Hindlimb muscle (tissue), 1 donor: ENCODE measurements at places on chromosomes 4 and X. TPM values are rescaled to one million over a fixed set of nuclear protein-coding genes. Genes with fewer than 3 reads are reported as not detected.
A peak's percentile ranks its signal among the peaks of the same experiment; 100 is the strongest.

DNA sequence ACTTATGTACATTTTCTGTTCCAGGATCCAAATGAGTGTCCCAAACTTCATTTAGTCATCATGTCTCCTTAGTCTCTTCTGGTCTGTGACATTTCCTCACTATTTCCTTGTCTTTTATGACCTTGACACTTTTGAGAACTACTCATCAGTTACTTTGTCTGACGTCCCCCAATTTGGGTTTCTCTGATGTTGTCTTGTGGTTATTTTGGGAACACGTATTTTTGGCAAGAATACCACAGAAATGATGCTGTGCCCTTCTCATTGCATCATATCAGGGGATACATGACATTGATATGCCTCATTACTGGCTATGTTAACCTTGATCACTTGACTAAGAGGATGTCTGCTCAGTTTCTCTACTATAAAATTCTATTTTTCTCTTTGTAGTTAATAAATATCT is 308.8 kb downstream of the ZNF674 start:
- no peak for DNase-seq

DNA sequence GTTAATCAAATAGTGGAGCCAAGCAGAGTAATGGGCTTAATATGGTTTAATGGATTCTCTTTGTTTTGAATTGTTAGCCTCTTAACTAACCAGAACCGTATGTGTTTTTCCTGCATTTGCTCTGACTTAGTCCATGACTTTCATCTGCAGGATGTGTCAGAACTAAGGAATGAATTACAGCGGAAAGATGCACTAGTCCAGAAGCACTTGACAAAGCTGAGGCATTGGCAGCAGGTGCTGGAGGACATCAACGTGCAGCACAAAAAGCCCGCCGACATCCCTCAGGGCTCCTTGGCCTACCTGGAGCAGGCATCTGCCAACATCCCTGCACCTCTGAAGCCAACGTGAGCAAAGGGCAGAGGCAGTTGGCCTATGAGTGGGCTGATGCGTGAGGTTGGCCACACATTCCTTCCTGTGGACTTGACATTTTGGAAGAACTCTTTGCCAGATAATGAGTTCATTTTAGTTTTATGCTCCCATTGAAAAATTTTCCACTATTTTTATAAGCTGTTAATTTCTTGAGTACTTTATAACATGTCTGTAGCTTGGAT is 9.1 kb downstream of the MED28 start:
- no peak for DNase-seq

The UCP1 gene
- not detected for polyA plus RNA-seq

The SLC34A2 gene
- polyA plus RNA-seq, result 0.37 TPM

The PFKFB1 gene
- polyA plus RNA-seq, result 1.1 TPM

The HEPH gene
- polyA plus RNA-seq, result 6.4 TPM

The TMPRSS11D gene
- 0.08 TPM for polyA plus RNA-seq

The PAGE2 gene
- not detected for polyA plus RNA-seq

- no peak for DNase-seq
Measured at GRCh38 chr4:1907848-1908525, 36.8 kb downstream of the NSD2 start.

GRCh38 chr4:114691865-114692264 is 93.3 kb downstream of the UGT8 start:
- DNase-seq, result no peak

GRCh38 chr4:112128452-112128851 is 16.8 kb upstream of the FAM241A start:
- no peak for DNase-seq

DNA sequence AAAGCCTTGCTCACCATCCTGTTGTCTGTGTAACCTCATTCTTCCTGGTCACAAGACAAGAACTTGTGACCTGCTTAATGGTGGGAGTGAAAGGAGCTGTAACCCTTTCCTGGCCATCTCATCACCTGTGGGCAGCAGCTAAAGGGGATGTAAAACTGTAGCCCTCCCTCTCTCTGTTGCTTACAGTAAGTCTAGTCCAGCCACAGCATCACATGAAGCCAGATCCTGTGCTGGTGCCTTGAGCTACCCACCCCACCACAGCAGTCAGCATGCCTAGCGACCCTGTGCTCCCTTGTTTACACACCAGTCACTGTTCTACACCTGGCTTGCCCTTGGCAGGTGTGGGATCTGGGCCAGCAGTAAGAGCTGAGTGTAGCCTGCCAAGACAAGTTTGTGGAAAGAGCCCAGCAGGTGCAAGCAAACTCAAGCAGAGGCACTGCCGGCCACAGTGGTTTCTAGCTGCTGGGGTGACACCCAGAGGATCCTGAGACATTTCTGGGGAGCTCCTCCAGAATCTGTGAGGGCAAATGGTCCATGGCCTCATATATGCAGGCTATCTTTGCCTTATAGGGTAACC is 41.0 kb downstream of the UGT2B28 start:
- no peak for DNase-seq

The KIT gene
- 7.6 TPM for polyA plus RNA-seq

DNA sequence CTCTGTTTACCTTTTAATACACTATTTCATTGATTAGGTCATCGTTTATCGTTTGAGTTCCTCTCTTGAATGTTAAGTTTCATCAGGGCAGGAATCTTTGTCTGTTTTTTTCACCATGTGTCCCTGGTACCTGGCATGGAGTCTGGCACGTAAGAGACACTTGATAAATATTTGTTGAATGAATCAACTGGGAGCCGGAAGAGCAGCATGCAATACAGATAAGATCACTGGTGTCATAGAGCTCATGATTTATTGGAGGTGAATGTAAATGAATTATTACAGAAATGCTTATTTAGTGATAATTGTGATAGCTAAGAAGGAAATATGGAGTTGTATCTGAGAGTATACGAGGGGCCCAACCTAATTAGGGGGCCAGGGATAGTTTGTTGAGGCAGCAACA is 62.8 kb downstream of the UCHL1 start:
- DNase-seq, result no peak

The EIF2S3 gene
- polyA plus RNA-seq, result 112 TPM

- peak; percentile 59 for DNase-seq
Measured at GRCh38 chr4:26319949-26320537, 771 bp upstream of the RBPJ start.

GRCh38 chrX:116194649-116195048 is 24.1 kb downstream of the AGTR2 start:
- DNase-seq, result no peak

DNA sequence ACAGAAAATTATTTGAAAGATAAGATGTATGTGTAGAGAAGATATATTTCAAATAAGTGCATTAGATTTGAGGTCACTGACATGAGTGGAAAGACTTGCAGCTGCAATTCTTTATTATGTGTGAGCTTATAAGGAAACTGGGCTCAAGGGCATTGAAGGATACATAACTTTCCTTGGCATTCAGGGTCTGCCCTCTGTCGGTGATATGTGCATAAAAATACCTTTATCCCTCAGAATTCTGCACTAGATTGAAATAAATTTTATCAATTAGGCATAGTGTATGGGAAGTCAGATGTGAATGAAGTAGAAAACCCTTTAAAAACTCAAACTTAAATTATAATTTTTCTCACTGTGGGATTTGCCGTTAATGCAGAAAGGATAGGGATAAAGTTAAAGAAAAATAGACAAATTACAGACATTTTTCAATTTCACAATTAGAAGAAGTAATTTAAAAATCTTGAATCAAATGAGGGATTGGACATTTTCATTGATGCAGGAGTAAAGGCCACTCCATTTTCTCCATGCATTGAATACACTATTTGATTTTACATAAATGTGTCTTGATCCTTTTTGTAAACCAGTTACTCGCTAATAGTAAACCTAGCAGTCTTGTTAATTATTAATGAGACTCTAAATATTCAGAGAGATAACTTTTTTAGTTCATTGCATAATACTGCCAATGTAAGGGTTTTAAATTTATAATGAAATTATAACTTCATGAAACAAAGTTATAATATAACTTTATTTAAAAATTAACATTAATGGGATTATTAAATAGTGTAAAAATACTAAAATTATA is 21.0 kb upstream of the ETNPPL start:
- no peak for DNase-seq

GRCh38 chrX:33339219-33339618 is 127.9 kb upstream of the DMD start:
- peak; percentile 19 for DNase-seq

The SLC9B2 gene
- polyA plus RNA-seq, result 9.4 TPM

- no peak for DNase-seq
Measured at GRCh38 chr4:44487341-44487740, 38.7 kb upstream of the KCTD8 start.

The LRP2BP gene
- 4.7 TPM for polyA plus RNA-seq

DNA sequence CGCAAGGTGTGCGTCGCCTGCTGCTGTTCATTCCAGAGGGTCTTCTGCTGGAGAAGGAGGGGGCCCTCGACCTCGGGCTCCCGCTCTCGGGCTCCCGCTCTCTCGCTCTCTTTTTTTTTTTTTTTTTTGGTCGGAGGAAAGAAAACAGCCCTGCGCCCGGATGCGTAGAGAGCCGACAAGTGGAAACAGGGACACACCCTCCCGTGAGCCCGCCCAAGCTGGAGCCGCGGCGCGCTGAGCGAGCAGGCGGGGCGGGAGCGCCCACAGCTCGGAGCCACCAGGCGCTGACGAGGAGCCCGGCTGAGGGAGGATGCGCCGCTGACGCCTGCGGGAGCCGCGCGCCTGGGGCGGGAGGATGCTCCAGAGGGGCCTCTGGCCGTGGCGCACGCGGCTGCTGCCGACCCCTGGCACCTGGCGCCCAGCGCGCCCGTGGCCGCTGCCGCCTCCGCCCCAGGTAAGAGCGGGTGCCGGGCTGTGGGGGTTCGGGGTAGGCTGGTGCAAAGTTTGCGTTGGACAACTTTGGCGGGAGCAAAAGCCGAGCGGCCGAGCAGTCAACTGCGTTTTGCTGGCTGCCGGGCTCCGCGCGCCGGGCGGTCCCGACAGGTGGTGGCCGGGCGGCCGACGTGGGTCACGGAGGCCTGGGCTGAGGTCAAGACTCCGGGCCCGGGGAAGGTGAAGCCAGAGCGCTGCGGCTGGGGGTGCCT is at the start of gene MCUB:
TSS of gene MCUB (plus strand) at position 264 of the 704 bp plus-strand sequence. CDS start at position 356, 92 bp downstream.
- peak; percentile 89 for DNase-seq

The SPINK2 gene
- polyA plus RNA-seq, result not detected

DNA sequence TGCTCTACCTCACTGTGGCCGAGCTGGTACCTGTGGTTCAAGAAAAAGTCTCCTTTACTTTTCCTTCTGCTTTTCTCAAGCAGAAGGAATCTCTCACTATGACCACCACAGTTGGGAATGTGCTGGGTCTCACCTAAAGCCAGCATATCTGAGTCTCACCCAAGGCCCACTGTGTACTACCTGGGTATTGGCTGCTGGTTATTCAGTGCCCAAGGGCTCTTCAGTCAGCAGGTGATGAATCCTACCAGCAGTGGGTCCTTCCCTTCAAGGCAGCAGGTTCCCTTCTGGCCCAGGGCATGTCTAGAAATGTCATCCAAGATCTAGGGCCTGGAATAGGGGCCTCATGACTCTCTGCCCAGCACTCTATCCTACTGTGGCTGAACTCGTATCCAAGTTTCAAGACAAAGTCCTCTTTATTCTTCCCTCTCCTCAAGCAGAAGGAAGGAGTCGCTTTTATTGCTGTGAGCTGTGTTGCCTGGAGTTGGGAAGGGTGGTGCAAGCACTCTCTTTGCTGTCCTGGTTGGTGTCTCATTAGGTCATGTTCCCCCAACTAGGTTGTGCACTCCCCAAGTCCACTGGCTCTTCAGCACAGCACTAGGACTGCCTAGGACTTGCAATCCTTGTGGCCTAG is 6.1 kb downstream of the CXCL10 start:
- no peak for DNase-seq

The BEX5 gene
- not detected for polyA plus RNA-seq

GRCh38 chr4:123444290-123444731 is 47.7 kb downstream of the SPRY1 start:
- DNase-seq, result peak; percentile 33

The VEGFD gene
- polyA plus RNA-seq, result 1.5 TPM

DNA sequence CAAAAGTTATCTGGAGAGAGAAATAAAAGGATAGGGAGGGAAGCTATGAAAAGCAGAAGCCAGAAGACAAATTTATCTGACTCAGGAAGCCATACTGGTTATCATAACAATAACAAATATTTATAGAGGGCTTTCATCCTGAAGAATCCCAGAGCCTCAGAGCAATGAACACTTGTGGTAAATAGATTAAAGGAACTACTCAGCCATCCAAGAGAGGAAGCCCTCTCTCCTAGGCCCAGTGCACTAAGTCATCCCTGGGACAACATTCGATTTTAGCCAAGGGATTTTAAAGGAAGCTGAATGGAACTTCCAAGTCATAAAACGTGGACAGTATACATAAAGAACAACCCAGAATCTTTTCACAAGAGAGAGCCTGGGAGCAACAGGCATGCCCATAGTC is 76.9 kb downstream of the COL4A6 start:
- DNase-seq, result no peak

DNA sequence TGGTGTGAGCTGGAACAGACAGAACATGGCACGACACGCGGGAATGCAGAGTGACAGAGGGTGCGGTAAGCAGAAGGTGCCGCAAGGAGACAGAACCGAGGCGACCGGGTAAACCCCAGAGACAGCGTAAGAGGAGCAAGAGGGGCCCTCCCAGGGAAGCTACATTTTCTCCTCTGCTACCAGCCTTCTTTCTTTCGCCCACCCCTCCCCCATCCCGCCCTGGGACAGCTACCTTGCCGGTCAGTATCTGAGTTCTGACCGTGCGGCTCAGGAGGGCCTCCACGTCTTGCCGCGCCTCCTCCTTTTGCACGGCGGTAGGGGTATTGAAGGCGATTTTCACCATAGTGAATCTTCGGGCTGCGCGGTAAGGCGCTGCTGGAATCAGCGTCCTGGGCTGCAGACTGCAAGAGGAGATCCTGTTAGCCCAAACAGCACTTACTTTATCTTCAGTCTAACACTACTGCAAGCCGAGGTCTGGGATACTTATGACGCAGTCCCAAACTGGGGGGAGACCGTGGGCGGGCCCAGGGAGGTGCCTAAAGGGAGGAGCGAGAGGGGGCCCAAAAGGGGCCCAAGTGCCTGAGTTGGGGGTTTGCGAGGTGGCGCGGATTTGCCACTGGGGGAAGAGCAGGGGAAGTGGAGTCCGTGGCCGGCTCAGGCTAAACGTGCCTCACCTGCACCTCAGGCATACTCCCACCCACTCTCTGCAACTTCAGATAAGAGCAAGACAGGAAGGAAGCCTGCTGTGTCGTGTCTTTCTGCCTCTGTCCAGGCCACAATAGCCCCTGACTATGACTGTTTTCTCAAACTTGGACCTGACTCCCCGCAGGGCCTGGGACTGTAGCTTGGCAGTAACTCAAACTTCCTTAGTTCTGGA is at the start of gene ITM2A:
TSS of gene ITM2A (minus strand) at position 462 of the 877 bp plus-strand sequence. CDS start at position 343, 119 bp downstream.
- DNase-seq, result peak; percentile 73

DNA sequence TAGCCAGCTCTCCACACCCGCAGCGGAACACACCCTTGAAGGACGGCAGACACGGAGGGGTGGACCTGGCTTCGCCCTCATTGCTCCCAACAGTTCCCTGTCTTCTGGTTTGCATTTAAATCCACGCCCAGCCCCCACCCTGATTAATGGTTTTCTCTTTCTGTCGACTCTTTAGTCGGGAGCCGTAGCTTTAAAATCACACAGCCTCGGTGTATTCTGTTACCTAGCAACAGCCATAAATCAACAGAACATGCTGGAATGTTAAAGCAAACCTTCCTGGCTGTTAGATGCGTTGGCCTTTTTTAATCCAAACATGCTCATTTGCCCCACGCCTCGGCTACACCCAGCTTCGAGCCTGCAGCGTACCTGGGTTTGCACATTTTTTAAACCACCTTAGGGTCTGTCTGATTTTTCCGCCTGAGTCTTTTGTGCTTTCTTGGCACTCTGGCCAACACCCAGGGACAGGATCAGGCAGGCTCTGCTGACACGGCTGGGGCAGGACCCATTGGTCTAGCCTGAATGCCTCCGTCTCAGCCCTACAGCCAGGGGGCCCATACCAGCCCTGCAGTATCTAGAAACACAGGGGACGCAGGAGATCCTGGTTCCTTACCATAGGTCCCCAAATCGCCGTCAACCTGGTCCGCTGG is 21.4 kb upstream of the PPP2R2C start:
- DNase-seq, result no peak
